ENCODE measurements at places on chromosomes 1 and 21.
A peak's percentile ranks its signal among the peaks of the same experiment; 100 is the strongest.

DNA sequence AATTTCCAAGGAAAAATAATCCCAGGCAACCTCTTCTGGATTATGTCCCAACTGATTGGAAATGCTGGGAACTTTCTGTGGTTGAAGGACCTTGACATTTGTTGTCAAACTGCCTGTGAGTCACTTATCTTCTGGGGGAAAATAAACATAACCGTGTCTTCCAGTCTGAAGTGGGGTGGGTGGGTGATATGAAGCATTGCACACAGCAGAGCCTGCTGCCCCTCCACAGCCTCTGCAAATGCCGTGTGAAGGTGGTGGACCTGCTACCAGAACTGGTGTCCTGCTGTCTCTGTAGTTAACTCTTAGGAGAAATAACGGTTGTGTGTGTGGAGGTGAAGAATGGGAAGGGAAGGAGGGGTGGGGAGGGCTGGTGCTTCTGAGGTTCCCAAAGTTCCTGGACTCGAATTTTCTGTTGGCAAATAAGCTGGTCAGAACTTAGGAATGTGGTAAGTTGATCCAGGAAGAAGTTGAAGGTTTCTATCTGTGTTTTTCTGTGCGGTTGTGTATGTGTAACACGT is 23.2 kb downstream of the GALNT2 start:
- no peak for DNase-seq

DNA sequence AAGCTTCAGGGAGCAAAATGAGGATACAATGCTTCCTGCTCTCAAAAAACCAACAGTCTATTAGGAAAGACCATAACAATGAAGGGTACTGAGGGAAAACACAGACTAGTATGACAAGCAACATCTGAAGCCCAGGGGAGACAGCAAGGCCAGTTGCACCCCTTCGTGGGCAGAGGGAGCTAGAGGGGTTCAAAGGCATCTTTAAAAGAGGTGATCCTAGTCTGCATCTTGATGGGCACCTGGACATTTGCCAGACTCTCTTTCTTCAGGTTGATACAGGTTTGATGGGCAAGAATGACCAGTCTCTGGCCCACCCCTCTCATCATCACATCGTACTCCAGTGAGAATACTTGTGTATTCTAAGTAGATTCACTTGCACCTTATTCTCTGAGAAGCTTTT is 177.7 kb downstream of the VAV3 start:
- DNase-seq = no peak

GRCh38 chr1:43318831-43319230 is 18.0 kb downstream of the TIE1 start:
- DNase-seq = no peak

DNA sequence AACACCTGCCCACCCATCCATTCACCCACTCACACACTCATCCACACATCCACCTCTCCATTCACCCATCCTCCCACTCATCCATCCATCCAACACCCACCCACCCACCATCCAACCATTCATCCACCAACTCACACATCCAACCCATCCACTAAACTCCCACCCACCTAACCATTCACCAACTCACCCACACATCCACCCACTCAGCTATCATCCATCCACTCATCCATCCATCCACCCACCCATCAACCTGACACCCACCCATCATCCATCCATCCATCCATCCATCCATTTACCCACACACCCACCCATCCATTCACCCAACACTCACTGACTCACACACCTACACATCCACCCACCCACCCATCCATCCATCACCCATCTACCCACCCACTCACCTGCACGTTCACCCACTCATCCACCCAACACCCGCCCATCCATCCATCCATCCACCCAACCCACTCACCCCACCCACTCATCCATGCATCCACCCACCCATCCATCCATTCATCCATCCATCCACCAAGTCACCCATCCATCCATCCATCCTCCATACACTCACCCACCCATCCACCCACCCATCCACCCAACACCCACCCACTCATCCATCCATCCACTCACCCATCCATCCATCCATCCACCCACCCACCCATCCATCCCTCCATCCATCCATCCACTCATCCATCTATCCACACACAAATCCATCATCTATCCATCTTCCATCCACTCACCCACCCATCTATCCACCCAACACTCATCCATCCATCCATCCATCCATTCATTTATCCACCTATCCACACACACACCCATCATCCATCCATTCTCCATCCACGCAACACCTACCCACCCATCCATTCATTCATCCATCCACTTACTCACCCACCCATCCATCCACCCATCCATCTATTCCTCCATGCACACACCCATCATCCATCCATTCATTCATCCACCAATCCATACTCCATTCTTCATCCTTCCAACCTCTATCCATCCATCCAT is 17.4 kb upstream of the PRDM16 start:
- no peak for DNase-seq

GRCh38 chr1:61300899-61301298 is 218.5 kb downstream of the NFIA start:
- DNase-seq = no peak

DNA sequence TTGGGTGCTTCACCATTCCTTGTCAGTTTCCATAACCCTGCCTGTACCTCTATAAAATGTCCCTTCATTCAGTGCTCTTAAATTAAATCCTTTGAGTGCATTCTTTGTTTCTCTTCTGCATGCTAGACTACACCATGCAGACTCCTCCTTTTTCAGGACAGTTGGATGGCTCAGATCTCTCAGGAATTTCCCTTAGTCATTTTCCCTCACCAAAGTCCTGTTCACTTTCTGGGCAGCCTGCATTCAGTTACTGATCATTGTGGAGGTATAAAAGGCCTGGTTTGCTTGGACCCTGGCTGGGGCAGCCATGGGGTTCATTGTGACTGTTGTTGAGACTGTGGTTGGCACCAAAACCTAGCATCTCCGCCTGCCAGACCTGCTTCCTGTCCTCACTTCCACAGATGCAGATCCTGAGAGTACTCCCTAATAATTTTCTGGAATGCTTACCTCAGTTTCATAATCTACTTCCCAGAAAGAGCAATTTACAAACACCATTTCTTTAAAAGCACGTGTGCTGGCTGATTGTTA is 88.4 kb downstream of the PDE4B start:
- DNase-seq = no peak

- no peak for DNase-seq
These were observed 65.3 kb downstream of the URB2 start for GRCh38 chr1:229691362-229691761.

GRCh38 chr21:38646213-38646837 is 148.0 kb upstream of the ERG start:
- no peak for DNase-seq

GRCh38 chr21:39175154-39175553 is 8.1 kb downstream of the PSMG1 start:
- DNase-seq = no peak

GRCh38 chr1:29502911-29503840 is 266.9 kb downstream of the PTPRU start:
- no peak for DNase-seq

DNA sequence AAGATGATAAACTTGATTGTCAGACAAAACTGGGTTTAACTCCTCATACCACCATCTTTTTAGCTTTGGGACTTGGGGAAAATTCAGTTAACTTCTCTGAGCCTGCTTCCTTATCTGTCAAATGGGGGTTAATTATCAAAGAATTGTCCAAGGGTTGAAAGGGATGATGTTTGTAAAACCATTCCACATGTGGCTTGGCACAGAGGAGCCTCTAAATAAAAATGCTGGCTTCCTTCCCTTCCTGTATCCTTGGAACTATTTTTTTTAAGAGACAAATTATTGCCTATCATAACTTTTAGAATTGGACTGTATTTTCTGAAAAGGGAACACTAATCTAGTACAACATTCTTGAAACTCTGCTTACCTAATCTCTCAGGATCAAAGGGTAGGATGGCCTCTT is 143.4 kb upstream of the USP24 start:
- DNase-seq = no peak

DNA sequence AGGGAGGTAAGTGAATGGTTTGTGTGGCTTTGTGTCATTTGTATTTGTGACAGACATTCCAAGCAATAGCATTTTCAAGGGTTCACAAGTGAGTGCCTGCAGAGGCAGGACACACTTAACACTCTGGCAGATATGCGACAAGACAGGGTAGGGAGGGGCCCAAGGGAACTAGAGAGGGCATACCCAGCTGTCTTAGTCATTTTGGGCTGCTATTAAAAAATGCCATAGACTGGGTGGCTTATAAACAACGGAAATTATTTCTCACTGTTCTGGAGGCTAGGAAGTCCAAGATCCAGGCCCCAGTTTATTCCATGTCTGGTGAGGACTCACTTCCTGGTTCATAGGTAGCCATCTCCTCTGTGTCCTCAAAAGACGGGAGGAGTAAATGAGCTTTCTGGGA is 137.4 kb downstream of the FGGY start:
- no peak for DNase-seq

DNA sequence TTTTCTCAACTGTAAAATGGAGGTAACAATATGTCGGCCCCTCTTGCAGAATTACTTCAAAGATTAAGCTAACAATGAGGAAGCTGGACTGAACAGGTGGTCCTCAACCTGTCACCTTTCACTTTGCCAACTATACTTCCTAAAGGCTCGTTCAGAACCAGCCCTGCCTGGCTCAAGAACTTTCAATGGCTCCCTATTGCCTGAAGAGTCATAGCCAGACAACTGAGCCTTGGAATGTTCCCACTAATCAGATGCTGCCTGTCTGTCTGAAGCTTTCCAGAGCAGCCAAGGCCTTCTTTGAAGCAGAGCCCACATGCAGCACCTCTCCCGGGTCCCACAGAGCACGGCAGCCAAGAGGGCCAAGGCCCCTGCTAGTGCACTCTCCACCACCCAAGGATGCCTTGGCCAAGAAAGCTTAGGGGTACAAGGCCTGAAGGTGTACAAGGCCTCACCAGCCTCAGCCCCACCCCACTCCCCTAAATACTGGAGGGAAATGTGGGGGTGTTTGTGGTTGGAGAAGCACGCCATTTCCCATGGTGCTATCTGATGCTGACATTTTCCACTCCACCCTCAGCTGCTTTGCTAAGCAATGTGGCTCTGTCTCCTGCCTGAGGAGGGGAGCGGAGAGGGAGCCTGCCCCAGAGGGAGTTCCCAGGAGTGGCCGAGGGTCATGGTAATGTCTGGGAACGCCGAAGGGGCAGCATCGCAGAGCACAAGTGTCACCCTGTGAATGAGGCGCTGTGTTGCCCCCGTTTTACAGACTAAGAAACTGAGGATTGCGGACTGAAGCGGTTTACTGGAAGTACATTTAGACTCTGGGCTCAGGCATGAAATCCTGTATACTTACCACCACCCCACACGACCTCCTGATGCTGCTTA is 8.2 kb upstream of the LAPTM5 start:
- DNase-seq = no peak

GRCh38 chr1:148362216-148362611 is 120.9 kb downstream of the PPIAL4G start:
- DNase-seq = no peak

GRCh38 chr1:67647036-67647798 is 37.8 kb upstream of the GADD45A start:
- DNase-seq = no peak

GRCh38 chr1:168801032-168801745 is 72.2 kb upstream of the DPT start:
- DNase-seq = no peak

GRCh38 chr1:90717665-90718410 is 736 bp upstream of the BARHL2 start:
- no peak for DNase-seq

- DNase-seq = no peak
These were observed 131.9 kb downstream of the CRB1 start for GRCh38 chr1:197399755-197400521.

GRCh38 chr21:40618191-40618973 is 228.6 kb downstream of the DSCAM start:
- no peak for DNase-seq

GRCh38 chr21:35138665-35139381 is 89.7 kb upstream of the RUNX1 start:
- no peak for DNase-seq

DNA sequence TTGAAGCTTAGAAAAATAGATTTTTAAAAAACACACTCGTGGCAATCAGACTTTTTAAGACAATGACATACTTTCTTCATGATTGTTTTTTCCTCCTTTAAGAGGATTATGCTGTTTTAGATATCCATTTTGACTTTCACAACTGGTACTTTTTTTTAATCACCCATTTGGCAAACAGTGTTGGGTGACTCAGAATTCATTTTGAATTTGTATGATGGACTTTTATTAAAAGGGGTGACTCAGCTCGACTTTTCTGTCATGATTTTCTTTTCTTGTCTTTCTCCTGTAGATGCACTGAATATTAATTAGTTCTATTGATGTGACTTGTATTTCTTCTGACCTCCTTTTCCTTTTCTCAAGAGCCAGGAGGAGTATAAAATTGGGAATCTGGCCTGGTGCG is 44.7 kb downstream of the FMN2 start:
- no peak for DNase-seq

DNA sequence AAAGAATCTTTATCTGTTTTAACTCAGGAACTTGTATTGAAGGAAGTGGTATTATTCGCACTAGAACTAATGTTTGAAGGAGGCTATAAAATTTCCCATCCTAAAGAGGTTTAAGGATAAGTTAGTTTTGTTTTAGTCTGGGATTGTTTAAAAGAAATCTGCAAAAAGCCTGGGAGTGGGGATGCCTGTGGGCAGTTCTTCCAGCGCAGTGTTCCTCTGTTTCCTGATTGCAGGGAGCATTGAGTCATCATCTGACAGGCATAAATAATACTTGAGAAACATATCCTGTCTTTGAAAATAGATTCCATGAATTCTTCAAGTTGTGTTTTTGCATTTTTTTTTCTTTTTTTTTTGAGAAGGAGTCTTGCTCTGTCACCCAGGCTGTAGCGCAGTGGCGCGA is 350.8 kb upstream of the PTBP2 start:
- DNase-seq = peak; percentile 68

GRCh38 chr1:85417876-85418275 is 47.1 kb downstream of the DDAH1 start:
- DNase-seq = no peak

GRCh38 chr1:88900883-88901282 is 9.5 kb upstream of the GTF2B start:
- no peak for DNase-seq

GRCh38 chr1:207811319-207811718 is 59.5 kb downstream of the CD46 start:
- no peak for DNase-seq

- no peak for DNase-seq
These were observed 273.0 kb downstream of the LTN1 start for GRCh38 chr21:28719723-28720122.

DNA sequence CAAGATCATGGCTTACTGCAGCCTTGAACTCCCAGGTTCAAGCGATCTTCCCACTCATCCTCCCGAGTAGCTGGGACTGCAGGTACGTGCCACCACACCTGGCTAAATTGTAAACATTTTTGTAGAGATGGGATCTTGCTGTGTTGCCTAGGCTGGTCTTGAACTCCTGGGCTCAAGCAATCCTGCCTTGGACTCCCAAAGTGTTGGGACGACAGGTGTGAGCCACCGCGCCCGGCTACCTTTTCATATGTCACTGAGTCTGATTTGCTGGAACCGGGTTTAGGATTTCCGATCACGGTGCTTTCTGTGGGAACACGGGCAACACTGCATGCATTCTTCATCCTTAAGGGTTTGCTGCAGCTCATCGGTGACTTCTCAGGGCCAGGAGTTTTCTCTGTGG is 32.2 kb upstream of the PCBP3 start:
- DNase-seq = no peak
